ENCODE measurements at places on chromosomes 3 and 15.
A peak's percentile ranks its signal among the peaks of the same experiment; 100 is the strongest.

DNA sequence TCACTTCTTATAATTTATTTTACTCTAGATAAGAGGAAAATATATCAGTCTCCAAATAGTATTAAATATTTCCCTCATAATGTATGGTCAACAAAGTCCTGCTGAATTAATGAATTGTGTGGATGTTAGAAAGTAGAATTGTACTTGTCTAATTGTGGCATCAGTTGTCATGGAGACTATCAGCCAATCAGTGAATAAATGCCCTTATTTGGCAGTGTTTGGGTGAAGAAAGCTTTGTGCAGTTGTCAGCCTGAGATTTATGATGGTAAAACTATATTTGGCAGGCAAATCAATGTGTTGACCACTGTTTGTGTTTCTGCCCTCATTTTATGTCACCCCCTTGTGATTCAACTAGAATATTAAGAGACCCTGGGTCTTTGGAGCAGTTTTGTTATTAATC, 293.6 kb upstream of the MDFIC2 start:
- DNase-seq: no peak

DNA sequence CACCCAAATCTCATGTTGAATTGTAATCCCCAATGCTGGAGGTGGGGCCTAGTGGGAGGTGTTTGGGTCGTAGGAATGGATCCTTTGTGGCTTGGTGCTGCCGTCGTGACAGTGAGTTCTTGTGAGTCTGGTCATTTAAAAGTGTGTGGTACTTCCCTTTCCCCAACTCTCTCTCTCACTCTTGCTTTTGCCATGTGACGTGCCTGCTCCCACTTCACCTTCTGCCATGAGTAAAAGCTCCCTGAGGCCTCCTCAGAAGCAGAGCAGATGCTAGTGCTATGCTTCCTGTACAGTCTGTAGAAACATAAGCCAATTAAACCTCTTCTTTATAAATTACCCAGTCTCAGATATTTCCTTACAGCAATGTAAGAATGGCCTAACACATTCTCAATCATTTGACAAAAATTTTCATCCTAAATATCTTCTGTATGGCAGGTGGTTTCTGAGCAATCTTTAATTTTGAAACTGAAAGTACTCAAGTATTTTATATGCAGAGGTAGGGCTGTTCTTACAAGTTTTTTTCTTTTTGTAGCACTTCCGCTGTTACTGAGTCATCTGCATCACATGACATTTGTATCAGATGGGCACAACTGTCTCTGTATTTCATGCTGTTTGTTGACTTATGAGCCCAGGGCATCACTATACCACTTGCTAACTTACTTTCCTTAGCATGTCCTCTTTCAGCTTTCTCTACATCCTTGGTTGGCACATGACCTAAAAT, 8.8 kb downstream of the RPL39L start:
- peak; percentile 80 for DNase-seq

GRCh38 chr15:71364117-71364584, 248.9 kb downstream of the THSD4 start:
- DNase-seq: no peak

DNA sequence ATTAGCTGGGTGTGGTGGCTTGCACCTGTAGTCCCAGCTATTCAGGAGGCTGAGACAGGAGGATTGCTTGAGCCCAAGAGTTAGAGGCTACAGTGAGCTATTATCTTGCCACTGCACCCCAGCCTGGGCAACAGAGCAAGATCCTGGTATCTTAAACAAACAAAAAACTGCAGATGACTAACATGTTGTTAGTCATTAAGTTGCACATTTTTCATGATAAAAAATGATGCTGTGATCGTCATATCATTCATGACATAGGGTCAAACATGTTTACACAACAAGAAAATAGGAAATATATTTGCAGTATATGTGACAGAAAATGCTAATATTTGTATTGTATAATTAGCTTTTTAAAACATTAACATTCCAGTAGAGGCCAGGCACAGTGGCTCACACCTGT, 20.2 kb upstream of the DAPK2 start:
- no peak for DNase-seq

GRCh38 chr15:88174571-88174970, 82.0 kb downstream of the NTRK3 start:
- no peak for DNase-seq

DNA sequence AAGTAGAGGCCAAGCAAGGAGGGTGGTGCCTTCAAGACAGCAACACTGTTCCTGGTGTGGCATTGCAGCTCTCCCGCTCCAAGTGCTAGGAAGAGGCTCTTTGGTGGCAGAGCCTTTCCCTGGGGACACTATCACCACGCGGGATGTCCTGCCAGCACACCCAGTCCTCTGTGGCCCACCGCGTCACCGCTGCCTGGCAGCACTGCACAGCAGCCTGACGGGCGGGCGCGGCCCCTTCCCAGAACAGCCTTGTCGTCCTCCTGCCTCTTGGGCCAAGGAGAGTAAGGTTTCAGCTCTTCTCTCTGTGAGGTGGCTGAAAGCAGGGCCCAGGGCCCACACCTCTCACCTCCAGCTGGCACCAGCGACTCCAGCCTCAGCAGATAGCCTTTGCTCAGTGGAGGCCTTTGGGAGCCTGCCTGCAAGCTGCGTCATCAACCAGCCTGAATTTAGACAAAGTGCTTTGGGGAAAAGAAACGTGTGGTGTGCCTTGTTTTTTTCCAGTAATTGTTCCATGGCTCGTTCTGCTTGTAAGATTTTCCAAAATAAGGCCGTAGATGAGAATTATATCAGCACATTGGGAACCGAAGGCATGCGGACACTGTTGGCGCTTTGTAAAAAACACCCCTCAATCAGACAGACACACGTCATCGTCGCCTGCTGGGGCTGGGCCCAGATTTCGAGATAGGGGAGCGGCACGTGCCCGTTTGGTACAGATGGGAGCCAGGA, 65.0 kb downstream of the AAGAB start:
- DNase-seq: no peak

- DNase-seq: no peak
Observed at GRCh38 chr3:100257586-100257985, 3.2 kb upstream of the TBC1D23 start.

DNA sequence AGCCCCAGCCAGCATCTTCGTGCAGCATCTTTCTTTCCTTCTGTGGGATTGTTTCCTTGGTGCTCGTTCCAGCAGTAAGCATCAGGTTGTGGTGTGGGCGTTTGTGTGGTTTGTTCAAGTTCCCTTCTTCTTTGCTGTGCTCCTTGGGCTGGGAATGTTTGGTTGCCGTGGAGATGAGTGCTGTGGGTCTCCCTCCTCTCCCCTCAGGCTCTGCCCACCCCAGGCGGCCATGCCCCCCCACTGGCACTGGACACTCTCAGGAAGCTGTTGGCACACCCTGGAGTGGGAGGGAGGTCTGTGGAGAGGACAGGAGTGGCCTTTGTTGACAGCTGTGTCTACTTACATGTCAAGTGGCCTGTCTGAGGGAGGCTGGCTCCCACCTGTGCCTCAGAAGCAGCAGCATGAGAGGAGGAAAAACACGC, 46.5 kb upstream of the SACM1L start:
- no peak for DNase-seq

GRCh38 chr15:66594344-66594743, 28.5 kb upstream of the LCTL start:
- DNase-seq: peak; percentile 13

- no peak for DNase-seq
Observed at GRCh38 chr15:68370768-68371151, 61.2 kb downstream of the ITGA11 start.

GRCh38 chr3:71532639-71533395, 50.7 kb downstream of the FOXP1 start:
- no peak for DNase-seq

- DNase-seq: peak; percentile 33
Observed at GRCh38 chr3:165854696-165855095, 17.5 kb upstream of the BCHE start.

GRCh38 chr15:75098404-75098803, 75.0 kb downstream of the PPCDC start:
- DNase-seq: no peak

- no peak for DNase-seq
Observed at GRCh38 chr3:57939775-57940174, 68.4 kb upstream of the FLNB start.

GRCh38 chr15:56038015-56038414, 44.6 kb upstream of the NEDD4 start:
- DNase-seq: peak; percentile 12

DNA sequence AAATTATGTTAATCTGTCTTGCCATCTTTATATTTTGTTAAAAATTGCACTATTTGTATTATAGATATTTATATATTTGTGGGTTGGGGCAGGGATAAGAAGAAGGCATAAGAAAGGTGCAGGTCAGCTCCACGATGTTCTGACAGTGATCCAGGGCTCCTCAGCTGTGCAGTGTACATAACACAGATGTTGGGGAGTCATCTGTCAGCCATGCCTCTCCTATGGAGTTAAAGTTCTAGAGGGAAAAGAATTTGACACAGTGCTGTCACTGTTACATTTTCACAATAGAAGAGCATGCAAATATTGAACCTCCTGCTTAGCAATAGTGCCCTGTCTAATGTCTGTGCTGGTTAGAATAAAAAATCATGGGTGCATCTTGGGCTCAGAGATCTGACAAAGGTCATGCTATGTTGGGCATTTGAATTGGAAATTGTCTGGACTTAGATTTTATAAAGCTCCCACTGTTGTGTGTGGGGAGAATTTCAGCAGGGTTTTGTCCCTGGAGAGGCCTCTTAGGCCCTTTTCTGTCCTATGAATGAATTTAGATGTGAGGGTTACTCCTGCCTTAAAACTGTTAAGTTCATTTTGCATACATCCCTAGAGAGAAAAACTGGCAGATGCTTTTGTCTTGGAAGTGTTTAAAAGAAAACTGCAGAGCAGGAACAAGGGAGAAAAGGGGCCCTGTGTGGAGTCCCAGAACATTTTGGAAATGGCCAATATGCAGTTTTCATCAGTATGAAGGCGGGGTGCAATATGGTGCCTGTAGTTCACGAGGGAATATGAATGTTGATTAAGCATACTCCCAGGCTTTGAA, 20.4 kb downstream of the CDIN1 start:
- DNase-seq: no peak

- DNase-seq: peak; percentile 81
Observed at GRCh38 chr15:69976366-69976994, 121.2 kb downstream of the TLE3 start.

- peak; percentile 13 for DNase-seq
Observed at GRCh38 chr3:64575211-64575844, 112.5 kb downstream of the ADAMTS9 start.

DNA sequence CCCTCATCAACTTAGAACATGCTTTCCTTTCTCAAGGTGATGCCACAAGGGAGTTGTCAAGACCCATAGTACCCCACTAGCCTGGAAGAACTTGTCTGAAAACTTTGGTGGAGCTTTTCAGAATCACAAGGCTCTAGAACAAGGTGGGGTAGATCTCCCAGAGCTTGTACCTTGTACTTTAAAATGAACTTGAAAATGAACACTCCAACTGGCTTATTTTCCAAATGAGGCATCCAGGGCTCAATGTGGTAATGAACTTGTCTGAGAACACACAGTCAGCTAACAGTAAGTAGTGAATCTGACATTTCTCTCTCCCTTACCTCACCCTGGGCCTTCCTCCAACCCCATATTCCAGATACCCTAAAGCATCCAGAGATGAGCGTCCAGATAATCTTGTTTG, 81.8 kb upstream of the THBS1 start:
- no peak for DNase-seq

- no peak for DNase-seq
Observed at GRCh38 chr3:4595710-4596113, 102.6 kb downstream of the ITPR1 start.

DNA sequence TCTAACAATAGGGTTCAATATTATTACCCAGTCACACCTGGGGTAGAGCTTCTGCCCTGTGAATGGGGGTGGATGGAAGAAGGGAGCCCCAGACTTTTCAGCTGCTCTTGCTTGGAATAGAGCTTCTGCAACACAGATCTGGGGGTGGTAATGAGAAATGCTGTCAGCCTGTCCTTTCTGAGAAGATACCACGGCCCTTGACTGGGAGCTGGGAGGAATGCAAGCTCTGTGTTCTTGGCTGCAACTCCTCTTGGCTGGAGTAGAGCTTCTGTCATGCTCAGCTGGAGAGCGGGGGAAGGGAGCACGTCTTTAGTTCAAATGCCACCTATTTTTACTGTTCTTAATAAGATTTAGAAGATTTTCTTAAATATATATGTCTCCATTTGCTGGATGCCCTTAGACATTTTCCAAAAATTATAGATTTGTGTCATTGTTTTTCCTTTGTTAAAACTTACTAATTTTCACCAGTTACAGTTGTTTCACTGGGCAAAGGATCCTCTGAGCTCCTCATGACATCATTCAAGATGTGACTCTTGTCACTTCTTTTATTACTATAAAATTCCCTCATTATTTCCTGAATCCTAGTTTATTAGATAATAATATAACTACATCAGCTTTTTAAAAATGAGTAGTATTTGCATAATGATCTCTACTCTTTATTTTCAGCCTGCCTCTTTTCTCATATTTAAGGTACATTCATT, 180.0 kb upstream of the TGFBR2 start:
- DNase-seq: no peak

DNA sequence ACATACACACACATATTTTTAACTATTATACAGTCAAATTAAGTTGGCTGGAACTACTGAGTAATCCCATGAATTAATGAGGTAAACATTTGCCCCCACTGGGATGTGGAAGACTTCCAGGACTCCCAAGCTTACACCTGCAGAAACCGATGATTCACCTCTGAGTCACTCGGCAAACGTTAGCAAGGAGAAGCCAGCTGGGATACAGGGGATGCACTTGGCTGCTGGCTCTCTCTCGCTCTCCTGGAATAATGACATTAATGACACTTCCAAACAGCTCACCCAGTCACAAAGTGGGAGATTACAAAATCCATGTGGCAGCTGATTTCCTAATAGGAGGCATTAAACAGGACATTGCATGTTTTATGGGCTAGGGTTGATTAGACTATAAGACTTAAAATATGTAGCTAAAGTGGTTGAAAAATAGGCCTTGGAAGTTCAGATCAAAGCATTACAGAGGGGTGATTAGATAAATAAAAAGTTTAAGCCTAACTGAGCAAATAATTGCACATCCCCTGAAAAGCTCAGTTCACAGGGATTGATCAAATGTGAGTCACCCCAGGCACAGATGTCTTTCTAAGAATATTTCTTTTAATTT, 500.9 kb downstream of the SOX2 start:
- DNase-seq: no peak

DNA sequence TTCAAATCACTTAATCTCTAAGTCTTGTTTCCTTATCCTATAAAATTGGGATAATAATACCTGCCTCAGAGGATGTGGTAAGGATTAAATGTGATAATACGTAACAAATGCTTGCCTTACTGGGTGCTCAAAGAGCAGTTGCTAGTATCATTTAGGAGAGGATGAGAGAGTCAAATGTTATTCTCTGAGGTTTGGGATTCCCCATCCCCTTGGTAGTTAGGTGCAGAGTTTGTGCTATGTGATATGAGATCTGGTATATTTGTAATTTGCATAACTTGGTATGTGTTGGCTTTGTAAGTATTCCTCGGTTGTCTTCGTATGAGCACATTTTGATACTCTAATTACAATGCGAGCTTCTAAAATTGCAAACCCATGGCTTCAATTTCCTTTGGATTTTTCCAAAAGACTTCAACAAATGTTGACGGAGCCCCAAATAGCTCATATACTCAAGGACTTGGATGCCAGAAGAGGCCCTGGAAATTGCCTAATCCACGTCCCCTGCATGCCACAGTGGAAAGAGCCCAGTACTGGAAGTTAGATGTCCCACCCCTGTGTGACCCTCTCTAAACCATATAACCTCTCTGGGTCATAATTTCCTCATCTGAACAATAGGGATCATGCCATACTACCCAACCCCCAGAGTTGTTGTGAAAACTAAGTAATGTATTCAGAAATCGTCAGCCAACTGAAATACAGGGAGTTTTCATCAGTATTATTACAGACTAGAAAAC, 85.0 kb downstream of the FBN1 start:
- no peak for DNase-seq
